Right ventricle myocardium inferior (tissue), 1 donor: ENCODE measurements at places on chromosomes 13 and 19. TPM values are rescaled to one million over a fixed set of nuclear protein-coding genes. Genes with fewer than 3 reads are reported as not detected.

- DNase-seq, result no peak
Measured at GRCh38 chr13:24355103-24355502, 45.7 kb downstream of the C1QTNF9 start.

GRCh38 chr19:32537580-32537979 lies 43.4 kb upstream of the PDCD5 start:
- no peak for DNase-seq

- DNase-seq, result no peak
Measured at GRCh38 chr19:6887316-6887715, at the start of gene ADGRE1. ADGRE1 (plus strand) TSS chr19:6887579; CDS start chr19:6887609, 30 bp downstream.

DNA sequence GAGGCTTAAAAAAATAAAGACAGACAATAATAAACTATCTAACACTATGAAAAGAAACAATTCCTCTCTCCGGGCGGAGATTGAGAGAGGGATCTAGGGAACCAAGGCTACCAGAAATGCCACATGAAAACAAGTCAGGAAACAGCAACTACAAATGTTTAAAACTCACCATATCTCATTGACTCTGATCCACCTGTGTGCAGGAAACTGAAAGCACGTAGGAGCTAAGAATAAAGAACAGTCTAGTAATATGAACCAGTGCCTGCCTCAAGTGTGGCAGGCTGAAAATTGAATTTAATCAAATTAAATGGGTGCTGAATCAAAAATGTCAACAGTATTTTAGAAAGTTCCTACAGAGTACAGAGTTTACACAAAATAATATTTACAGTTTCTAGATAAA lies 1701.0 kb downstream of the SLITRK5 start:
- no peak for DNase-seq

GRCh38 chr19:6250909-6251308 lies 28.9 kb downstream of the MLLT1 start:
- DNase-seq, result no peak

- DNase-seq, result no peak
Measured at GRCh38 chr19:31610018-31610417, 260.8 kb upstream of the TSHZ3 start.

- DNase-seq, result no peak
Measured at GRCh38 chr13:113862931-113863523, 849 bp downstream of the GAS6 start.

DNA sequence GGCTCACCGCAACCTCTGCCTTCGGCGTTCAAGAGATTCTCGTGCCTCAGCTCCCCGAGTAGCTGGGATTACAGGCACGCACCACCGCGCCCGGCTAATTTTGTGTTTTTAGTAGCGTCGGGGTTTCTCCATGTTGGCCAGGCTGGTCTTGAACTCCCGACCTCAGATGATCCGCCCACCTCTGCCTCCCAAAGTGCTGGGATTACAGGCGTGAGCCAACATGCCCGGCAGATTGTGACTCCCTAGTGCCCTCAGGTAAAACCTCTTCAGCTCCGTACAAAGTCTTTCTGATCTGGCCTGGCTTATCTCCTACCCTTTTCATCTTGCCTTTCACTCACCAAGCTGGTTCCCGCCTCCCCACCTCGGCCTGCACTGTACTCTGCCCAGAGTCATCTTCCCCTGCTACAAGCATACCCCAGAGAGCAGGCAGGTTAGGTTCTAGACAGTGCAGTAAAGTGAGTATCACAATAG lies 15.0 kb downstream of the BICRA start:
- no peak for DNase-seq

- DNase-seq, result no peak
Measured at GRCh38 chr13:22536851-22537250, 643.9 kb upstream of the SGCG start.

GRCh38 chr19:54047616-54048015 lies 16.1 kb downstream of the VSTM1 start:
- DNase-seq, result no peak

DNA sequence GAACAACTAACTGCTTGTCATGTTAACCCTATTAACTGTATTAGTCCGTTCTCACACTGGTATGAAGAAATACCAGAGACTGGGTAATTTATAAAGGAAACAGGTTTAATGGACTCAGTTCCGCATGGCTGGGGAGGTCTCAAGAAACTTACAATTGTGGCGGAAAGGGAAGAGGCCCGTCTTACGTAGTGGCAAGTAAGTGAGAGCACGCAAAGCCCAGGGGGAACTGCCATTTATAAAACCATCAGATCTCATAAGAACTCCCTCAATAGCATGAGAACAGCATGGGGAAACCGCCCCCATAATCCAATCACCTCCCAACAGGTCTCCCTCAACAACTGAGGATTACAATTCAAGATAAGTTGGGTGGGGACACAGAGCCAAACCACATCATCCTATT lies 34.7 kb downstream of the PHF11 start:
- DNase-seq, result no peak

DNA sequence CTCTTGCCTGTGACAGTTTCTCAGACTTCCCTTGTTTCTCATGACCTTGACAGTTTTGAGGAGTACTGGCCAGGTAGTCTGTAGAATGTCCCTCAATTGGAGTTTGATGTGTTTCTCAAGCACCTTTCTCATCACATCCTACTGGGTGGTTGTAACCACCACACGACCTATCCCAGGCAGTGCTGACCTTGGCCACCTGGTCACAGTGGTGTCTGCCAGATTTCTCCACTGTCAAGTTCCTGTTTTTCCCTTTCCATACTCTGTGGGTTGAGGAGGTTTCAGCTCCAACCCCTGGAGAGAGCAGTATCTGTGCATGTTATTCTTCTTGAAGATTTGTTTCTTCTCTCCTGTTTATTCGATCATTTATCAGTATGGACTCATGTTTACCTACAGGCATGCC lies 8.4 kb upstream of the UPF3A start:
- no peak for DNase-seq

DNA sequence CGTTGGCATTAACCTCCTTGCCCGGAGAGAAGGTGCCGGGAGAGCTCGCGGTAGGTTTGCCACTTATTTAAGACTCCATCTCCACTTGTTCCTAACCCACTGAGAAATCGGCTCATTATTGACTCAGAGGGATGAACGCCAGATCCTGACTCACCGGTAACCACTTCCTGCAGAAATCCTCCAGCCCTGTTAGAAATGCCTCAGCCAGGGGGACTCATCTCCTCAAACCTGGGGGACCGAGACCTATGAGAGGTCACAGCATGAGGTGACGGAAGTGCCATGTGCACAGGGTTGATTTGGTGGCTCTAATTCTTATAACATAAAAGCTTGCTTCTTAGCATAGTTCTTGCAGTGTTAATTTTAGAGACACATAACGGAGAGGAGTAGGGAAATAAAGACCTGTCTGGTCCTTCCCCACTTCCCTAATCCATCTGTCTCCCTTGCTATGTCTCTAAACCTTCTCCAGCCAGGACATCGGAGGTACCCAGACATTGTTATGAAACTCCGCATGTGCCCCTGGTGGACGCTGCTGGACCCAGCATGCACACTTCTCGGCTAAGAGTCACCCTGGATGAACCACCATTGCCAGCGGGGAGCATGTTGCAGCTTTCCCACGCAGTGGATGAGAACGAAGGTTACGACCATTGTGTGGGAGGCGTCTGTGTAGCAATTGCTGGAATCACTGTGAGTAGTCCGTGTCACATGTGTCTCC lies 158.9 kb downstream of the EFNB2 start:
- no peak for DNase-seq

Gene CEACAM4
- 0.32 TPM for total RNA-seq

Gene SLC7A1
- 15.7 TPM for total RNA-seq

Gene SLC5A5
- not detected for total RNA-seq

Gene CGB7
- total RNA-seq, result not detected

Gene ATP5F1D
- 656 TPM for total RNA-seq

Gene ZNF816
- total RNA-seq, result 4.4 TPM

Gene CEACAM3
- 0.32 TPM for total RNA-seq

Gene AP1M2
- not detected for total RNA-seq
